ENCODE measurements at places on chromosomes 7 and 10.

DNA sequence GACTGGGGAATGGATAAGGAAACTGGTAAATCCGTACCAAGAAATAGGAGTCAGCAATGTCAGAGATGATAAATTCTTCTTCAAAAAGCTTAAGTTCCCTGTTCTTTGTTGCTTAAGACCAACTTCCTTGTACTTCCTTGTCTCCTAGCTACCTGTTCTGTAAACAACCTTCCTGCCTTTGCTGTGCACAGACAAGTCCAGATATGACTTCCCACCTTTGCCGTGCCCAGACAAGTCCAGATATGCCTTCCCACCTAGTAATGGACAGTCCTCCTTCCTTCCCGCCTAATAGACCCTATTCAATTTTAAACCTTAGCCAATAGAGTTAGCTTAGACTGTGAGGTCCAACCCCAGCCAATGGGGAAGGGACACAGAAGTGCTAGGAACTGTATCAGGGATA, 2.5 kb upstream of the ZNF33A start:
- DNase-seq, result no peak

- DNase-seq, result no peak
These were observed 220.6 kb upstream of the FOXK1 start for GRCh38 chr7:4461531-4461930.

DNA sequence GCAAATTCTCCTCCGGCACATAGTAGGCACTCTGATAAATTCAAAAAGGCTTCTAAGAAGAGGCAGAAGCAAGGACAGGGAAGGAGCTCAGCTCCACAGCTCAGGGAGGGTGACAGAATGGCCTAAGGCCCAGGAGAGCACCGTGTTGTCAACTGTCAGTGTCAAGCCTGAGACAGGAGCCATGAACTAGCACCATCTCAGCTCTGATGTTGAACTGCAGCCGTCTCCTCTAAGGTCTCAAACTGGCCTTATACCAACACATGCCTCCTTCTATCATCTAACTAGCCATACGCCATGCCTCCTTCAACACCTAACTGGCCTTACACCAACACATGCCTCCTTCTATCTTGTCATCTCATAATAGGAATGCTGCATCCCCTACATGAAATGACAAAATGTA, 73.0 kb downstream of the IGF2BP3 start:
- DNase-seq, result no peak

GRCh38 chr10:43199088-43199683, 60.9 kb downstream of the CSGALNACT2 start:
- peak; percentile 30 for DNase-seq

- DNase-seq, result no peak
These were observed 62.0 kb upstream of the AKR1E2 start for GRCh38 chr10:4763960-4764428.

GRCh38 chr7:147759327-147759943, 831.1 kb upstream of the C7orf33 start:
- no peak for DNase-seq

All from sigmoid colon (tissue), 7 donors.